Mucosa of gallbladder (tissue), 1 donor: ENCODE measurements at places on chromosomes 4 and X.

GRCh38 chr4:113474017-113474416 is 287.5 kb downstream of the CAMK2D start:
- DNase-seq: no peak

DNA sequence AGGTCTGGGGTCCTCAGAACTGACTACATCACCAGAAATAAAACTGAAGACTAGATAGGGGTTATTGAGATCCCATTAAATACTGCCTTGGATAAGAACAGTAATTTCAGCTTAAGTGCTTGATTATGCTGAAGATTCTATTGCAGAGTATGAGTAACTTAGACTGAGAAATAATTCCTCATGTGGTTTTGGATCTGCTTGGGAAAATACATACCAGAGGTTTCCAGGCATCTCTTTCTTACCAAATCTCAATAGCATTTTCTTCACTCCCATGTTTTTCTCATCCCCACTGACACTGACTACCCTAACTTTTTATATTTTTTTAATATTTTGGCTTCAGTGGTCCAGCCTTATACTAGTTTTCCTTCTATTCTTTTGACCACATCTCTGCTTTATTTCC is 92.0 kb upstream of the TEX13D start:
- no peak for DNase-seq

DNA sequence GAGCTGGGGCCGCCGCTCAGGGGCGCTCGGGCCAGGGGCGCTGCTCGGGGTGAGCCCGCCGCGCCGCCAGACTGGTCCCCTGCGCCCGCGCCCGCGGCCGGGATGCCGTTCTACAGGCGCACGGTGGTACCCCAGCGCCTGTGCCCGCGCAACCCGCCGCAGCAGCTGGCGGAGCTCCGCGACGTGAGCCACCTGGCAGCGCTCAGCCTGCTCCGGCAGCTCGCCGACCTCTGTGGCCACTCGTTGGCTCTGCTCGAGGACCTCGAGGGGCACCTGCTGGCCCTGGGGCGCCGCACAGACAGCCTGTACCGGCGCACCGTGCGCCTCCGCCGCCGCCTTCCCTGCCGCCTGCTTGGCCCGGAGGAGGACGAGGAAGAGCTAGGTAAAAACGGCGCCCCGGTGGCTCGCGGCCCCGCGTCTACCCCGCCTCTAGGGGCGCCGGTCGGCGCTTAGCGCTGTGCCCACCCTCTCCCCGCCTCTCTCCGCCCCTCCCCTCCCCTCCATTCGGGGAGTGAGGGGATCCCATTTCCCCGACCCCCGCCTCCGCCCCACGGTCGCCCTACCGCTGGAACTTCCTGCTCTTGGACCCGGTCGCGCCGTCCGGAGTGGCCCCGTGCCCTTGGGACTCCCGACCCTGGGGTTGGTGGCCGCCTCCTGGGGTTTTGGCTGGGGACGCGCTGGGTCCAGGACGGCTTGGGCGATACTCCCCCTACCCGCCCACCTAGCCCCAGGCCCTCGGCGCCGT is 513 bp downstream of the NHSL2 start:
- no peak for DNase-seq

DNA sequence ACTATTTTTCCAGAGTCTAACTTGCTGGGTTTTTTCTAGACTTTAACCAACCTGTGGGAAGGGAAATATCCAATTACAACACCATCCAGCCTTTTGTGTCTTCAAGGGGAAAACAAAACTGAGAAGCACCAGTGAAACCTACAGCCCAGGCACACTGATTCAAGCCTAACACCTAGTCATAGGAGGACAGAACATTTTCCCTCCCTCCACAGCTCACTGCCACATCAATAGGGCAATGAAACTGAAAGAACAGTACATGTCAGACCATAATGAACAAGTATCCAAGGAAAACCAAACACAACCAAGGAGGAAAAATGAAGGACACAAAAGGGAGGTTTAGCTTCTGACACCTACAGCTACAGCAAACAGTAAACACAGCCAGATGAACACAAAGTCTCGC is 17.6 kb downstream of the MAGEA8 start:
- DNase-seq: no peak

GRCh38 chrX:30343206-30343605 is 34.0 kb upstream of the NR0B1 start:
- no peak for DNase-seq

- DNase-seq: peak; percentile 3
Observed at GRCh38 chrX:150258463-150259430, 104.4 kb upstream of the MAMLD1 start.

- DNase-seq: no peak
Observed at GRCh38 chrX:3780564-3780963, 67.1 kb upstream of the PRKX start.

DNA sequence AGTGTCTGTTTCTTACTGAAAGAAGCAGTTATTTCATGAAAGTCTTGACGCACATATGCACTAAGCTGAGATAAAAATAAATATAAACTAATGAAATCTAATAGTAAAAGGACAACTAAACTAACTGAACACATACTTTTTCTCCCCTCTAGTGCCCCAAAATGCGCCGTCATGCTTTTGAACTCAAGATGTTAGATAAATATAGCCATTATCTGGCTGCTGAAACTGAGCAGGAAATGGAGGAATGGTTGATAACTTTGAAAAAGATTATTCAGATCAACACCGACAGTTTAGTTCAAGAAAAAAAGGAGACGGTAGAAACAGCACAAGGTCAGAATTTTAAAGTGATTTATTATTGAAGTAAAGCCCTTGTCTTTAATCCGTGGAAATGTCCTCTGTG is 70.2 kb downstream of the DOCK11 start:
- no peak for DNase-seq

DNA sequence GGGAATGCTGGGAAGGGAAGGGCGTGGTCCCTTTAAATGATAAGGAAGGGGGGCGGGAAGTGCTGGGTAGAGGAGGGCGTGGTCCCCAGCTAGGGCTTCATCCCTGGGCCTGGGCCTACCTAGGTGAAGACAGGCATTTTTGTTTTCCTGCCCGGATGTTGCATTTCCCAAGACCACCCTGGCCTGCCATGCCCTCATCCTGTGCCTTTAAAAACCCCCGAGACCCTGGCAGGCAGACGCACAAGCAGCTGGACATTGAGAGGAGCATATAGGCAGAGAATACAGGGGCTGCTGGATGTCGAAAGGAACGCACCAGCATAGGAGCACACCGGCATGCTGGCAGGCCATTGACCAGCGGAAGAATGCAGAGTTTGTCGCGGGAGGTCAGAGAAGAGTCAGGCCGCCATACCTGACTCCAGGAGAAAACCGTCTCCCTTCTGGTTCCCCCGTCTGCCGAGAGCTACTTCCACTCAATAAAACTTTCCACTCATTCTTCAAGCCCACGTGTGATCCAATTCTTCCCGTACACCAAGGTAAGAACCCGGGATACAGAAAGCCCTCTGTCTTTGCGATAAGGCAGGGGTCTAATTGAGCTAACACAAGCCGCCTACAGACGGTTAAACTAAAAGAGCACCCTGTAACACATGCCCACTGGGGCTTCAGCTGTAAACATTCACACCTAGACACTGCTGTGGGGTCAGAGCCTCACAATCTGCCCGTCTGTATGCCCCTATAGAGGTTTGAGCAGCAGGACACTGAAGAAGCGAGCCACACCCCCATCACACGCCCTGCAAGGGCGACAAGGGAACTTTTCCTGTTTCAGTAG is 2.9 kb upstream of the AGA start:
- no peak for DNase-seq

- DNase-seq: no peak
Observed at GRCh38 chr4:107835406-107835805, 10.7 kb downstream of the SGMS2 start.

- no peak for DNase-seq
Observed at GRCh38 chrX:142249721-142250120, 44.6 kb upstream of the MAGEC2 start.

GRCh38 chrX:12032082-12032481 is 106.2 kb upstream of the FRMPD4 start:
- DNase-seq: no peak

- DNase-seq: no peak
Observed at GRCh38 chr4:26179316-26179760, 141.5 kb upstream of the RBPJ start.

DNA sequence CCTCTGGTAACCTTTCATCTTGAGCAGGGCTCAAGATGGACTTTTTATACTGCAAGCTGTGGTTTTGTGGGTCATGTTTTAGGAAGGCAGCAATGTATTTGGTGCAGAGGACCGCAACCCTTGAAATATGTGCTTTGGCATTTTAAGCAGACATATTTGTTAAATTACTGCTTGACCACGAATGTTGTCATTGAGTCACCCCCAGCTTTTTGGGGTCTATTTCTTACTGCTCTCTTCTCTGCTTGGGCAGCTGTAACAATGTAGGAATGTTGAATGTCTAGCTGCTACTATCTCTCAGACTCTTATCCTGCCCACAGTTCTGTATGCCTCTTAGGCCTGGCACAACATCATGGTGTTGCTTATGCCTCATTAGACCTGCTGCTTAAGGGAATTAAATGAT is 6.0 kb downstream of the RBPJ start:
- DNase-seq: no peak

GRCh38 chr4:47913861-47914219 is 543 bp downstream of the NFXL1 start:
- DNase-seq: peak; percentile 19

GRCh38 chrX:132114607-132115006 is 13.2 kb downstream of the FRMD7 start:
- no peak for DNase-seq

DNA sequence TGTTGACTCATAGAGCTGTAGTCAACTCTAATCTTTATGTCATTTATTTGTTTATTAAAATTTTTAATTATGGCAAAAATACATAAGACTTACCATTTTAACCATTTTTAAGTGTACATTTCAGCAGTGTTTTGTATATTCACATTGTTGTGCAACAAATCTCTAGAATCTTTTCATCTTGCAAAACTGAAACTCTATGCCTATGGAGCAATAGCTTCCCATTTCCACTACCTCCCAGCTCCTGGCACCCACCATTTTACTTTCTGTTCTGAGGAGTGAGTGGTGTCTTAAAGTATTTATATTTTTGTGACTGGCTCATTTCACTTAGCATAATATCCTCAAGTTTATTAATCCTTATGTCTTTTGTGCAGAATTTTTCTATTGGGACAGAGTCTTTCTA is 181.0 kb downstream of the GPAT3 start:
- no peak for DNase-seq

DNA sequence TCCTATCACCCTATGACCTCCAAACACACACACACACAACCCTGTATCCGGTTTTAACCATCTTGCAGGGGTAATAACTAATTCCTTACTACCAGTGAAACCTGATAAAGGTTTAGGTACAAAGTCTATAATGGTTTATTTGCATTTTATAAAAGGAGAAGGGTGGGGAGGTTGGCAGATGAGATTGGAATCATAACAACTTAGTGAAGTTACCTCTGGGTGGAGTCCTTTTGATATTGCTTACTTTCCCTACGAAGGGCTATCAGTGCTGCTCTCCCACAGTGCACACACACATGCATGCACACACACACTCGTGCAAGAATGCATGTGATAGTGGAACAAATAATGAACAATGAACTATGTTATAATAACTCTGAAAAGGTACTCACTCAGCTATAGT is 56.1 kb downstream of the CCSER1 start:
- no peak for DNase-seq

- DNase-seq: no peak
Observed at GRCh38 chrX:9902656-9903055, 64.5 kb upstream of the CLDN34 start.

DNA sequence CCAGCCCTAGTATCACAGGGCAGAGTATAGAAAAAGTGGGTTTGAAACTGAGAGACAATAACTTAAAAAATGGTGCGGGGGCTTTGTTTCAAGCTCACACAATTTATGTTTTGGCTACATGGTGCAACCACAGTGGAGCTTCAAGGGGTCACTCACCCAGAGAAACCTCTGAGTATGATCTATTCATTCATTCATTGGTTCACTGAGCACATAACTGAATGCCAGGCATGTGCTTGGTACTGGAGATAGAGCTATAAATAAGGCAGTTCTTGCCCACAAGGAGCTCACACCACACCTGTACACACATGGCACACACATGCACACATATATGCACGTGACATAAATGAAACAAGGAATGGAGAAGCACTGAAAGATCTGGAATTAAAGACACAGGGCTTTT is 171.4 kb downstream of the NHS start:
- no peak for DNase-seq

GRCh38 chrX:13473442-13474163 is 95.8 kb upstream of the EGFL6 start:
- DNase-seq: no peak

- DNase-seq: no peak
Observed at GRCh38 chrX:154990496-154990895, 32.0 kb downstream of the F8 start.

- no peak for DNase-seq
Observed at GRCh38 chr4:138598226-138598625, 356.1 kb upstream of the SLC7A11 start.

GRCh38 chr4:106312377-106312776 is 3.6 kb downstream of the TBCK start:
- no peak for DNase-seq

- peak; percentile 50 for DNase-seq
Observed at GRCh38 chr4:113435893-113436292, 325.6 kb downstream of the CAMK2D start.

DNA sequence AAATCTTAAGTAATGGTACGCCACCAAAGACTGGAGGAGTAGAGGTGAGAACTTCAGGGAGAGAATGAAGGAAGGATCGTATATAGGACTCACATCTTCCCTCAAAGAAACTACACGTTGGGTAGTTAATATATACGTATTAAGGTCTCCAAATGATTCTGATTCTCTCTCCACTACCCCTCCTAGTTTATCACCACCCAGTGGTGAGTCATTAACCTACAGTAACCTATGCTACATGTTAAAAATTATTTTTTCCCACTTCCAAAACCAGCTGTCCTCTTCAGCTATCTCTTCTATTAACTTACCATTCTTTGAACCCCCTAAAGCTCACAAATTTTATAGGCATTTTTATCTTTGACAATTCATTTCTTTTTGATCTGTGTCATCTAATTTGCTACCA is 69.7 kb downstream of the RPS6KA6 start:
- no peak for DNase-seq

DNA sequence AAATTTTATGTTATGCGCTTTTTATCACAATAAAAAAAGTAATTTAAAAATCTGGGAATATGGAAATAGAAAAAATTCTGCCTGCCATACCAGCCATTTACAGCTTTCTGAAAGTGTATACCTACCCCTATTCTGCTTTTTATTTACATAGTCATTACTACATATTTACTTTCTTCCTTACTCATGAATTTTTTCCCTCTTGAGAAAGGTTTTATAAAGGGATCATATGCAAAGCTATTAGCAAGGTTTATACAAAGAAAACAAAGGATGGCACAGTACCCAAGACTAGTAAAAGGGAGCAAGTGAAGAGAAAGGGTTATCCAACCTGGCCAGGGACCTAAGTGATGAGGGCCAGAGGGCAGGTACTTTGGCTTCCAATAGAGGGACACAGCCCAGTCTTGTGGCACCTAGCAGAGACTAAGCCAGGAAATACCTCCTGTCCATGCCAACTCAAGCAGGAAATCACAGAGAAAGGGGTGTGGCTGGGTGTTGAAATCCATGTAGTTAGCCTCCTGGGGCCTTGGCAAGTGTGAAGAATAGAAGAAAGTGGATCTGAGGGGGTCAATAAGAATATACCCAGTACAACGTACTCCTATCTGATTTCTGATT is 207.3 kb upstream of the VEGFC start:
- no peak for DNase-seq

- DNase-seq: no peak
Observed at GRCh38 chrX:120697053-120697452, 67.2 kb upstream of the C1GALT1C1 start.

- DNase-seq: no peak
Observed at GRCh38 chr4:166875821-166876220, 358.5 kb downstream of the SPOCK3 start.
